ENCODE measurements at places on chromosomes 5 and 9.

DNA sequence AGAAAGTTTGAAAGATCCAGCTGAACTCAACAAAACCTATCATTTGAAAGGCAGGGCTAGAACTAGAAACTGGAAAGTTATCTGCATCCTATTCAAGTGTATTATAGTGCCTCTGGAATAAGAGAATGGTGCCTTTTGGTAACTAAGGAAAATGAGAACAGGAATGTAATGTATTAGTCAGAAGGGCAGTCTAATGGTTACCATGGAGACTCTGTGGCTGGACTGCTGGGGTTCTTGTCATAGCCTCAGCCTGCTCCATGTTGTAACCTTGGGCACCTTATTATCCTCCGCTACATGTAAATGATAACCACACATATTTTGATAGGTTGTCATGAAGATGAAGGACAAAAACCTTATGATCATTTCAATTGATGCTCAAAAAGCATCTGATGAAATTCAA, 24.6 kb upstream of the IFNB1 start:
- DNase-seq: no peak

DNA sequence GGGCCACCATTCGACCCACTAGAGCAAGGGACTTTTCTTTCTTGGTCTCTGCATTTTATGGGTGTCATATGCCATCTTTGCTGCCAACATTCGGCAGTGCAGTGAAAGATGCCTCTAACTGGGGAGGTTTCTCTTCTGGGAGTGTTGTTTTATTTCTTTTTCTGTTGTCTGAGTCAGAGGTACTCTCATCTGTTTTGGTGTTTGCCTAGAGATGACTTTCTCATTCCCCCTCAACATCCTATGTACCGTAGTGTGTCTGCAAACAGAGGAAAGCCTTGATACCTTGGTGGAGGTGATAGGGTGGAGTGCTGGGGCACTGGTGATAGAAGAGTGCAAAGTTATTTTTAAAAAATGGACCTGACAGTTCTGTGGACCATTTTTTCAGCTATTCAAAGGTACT, 182.1 kb downstream of the ARHGAP26 start:
- DNase-seq: no peak

DNA sequence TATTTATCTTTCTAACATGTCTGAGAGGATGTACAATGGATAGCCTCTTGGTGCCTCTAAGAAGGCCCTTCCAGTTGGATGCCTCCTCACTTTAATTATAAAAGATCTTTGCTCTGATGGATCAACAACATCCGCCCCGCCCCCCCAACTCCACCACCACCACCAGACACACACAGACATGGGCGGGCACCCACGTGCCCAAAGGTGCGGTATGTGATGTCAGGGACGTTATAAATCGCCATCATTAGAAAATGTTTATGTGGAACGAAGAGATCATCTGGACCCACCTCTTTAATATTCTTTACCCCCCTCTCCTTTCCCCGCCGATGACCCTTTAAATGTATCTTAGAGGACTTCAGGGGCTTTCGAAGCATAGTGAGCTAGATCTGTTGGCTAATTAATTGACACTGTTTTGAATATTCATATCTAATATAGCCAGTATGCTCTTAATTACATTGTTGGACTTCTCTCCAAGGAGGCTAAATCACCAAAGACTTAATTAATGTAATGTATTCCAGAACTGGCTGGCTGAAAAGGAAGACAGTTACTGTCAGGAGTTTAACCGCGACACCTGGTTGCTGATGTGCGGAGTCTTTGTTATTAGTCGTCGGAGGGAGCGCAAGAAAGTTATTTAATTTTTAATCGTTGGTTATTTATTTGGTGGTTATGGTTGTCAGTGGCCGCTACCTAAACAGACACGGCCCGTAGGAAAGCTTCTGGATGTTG, 6.1 kb upstream of the FOXB2 start:
- no peak for DNase-seq

- DNase-seq: no peak
Measured at GRCh38 chr5:170056561-170057267, 49.0 kb upstream of the FOXI1 start.
